T follicular helper cell (primary cell): ENCODE measurements at places on chromosomes 2 and 18.

- no peak for DNase-seq
Observed at GRCh38 chr2:132757676-132758075, 87.7 kb upstream of the LYPD1 start.

GRCh38 chr2:168210895-168211570, 36.4 kb downstream of the STK39 start:
- DNase-seq, result no peak

DNA sequence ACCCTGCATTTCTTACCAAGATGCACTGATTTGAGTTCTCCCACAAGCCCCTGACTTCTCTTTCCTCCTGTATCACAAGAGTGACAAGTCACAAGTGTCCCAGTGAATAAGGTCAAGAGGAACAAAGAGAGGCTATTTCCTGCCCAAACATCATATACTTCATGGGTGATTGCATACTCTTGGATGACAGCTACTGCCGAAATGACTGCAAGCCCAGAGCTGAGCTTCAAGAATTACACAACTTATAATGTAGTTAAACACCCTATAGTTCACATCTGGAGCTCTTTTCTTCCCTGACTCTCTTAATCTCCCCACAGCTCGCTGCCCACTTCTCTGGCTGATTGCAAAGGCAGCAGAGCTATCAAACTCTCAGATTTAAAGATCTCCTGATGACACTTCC, 289.7 kb upstream of the PARD3B start:
- DNase-seq, result no peak

DNA sequence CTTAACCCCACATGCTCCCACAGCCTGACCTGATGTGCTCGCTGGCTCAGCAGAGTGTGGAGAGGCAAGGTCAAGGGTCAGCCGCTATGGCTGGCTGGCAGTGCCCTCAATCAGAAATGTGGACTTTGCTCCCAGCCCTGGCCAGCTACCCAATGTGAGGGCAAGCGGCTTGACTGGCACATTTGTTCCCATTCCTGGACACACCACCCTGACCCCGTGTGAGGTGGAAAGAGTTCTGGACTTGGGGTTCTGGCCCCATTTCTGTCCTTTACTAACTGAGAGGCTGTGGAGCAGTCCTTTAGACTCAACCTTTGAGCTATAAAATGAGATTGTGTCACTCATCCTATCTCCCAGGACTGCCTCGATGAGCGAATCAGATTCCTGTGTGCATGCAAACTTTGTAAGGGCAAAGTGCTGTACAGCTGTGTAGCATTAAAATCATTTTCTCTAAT, 9.1 kb downstream of the THNSL2 start:
- DNase-seq, result no peak

GRCh38 chr2:12094134-12094533, 347.7 kb downstream of the LPIN1 start:
- DNase-seq, result no peak

- no peak for DNase-seq
Observed at GRCh38 chr2:73385123-73385503, 523 bp upstream of the ALMS1 start.

GRCh38 chr2:2846332-2847208, 515.5 kb upstream of the MYT1L start:
- DNase-seq, result no peak

DNA sequence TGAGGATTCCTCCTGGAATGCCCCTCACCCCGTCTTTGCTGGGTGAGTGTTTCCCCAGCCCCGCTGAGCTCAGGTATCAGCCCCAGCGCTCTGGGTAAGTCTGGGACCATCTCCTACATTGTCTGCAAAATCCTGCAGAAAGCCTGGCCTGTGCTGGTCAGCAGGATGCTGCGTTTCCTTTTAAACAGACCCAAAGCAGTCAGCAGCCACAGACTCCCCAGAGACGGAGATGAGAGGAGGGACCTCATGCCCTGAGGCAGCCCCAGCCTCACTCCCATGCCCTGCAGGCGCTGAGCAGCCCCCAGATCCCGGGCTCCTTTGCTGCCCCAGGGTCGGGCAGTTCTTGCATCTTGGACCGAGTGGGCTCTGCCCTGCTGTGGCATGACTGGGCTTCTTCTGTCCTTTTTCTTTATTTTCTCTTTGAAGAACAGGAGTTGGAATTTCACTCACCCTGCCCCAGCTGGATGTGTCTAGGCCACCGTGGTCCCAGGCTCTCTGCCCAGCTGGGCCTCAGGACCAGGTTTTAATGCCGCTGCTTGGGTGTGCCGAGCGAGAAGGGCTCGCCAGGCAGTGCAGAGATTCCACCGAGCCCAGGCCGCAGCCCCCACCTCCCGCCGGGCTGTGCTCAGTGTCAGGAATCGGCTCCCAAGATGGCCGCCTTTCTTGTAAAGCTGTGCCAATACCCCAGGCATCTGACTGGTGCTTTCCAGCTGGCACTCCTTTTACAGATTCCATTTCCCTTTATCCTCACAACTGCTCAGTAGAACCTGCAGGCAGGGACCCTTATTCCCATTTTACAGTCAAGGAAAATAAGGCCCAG, 43.6 kb downstream of the ODC1 start:
- no peak for DNase-seq
